ENCODE measurements at places on chromosomes 13 and 19.

- DNase-seq, result no peak
Measured at GRCh38 chr19:22602631-22603272, 31.4 kb upstream of the ZNF492 start.

DNA sequence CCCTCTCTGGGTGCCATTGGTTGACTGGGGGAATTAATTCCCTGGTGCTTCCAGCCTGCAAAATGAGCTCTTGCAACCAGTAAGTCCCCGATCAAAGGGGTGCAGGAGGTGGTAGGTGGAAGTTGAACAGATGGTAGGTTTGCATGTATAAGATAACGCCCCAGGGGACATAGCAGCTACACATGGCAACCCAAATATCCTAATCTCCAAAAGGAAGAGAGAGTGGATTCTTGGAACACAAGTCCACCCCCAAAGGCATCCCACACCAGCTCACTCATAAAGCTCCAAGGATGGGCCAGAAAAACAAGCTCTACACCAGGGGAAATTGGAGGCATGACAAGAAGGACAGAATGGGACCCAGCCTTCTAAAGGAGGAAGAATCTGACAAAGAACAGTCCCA is 4.8 kb downstream of the CD209 start:
- no peak for DNase-seq

DNA sequence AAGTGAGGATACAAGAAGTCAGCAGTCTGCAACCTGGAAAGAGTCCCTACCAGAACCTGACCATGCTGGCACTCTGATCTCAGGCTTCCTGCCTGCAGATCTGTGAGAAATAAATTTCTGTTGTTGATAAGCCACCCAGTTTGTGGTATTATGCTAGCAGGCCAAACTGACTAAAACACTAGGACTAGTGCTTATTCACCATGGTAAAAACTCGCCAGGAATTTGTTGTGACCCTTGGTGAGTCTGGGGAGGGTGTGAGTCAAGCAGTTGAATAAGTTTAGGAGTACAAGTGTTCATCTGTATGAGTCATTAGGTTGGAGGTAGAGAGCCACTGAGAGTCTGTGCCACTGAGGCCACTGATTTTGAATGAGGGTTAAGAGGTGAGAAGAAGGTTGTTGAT is 3.6 kb downstream of the ZIK1 start:
- DNase-seq, result no peak

DNA sequence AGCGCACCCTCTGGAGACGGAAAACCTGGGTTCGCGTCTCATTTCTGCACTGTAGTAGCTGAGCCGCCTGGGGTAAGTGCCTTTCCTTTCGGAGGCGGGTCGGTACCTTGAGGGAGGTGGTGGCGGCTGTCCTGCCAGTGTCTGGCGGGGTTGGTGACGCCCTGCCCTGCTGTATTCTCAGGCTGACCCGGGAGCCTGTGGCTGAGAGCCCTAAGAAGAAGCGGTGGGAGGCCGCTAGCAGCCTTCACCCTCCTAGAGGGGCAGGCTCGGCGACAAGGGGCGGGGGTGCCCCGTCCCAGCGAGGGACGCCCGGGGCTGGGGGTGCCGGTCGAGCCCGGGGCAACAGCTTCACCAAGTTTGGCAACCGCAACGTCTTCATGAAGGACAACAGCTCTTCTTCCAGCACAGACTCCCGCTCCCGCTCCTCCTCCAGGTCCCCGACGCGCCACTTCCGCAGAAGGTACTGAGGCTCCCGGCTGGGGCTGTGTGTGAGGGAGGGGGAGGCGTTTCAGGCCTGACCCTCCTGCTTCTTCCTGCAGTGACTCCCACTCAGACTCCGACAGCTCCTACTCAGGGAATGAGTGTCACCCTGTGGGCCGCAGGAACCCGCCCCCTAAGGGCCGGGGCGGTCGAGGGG is 6.9 kb downstream of the LENG8 start:
- DNase-seq, result no peak

DNA sequence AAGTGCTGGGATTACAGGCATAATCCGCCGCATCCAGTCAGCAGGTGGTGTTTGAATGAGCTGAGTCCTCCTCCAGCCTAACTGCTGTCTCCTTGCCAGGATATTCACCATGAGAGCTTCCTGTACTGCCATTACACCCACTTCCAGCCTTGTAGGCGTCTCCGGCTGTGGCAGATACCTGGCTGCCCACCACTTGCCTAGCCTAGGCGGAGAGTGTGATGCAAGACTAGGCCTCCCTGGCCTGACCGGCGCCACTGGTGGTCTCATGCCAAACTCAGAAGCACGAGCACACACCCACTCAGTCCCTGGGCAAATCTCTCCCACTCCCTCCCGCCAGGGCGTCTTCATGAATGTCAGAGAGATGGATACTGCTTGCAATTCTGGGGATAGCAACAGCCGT is 16.6 kb downstream of the IL12RB1 start:
- no peak for DNase-seq

DNA sequence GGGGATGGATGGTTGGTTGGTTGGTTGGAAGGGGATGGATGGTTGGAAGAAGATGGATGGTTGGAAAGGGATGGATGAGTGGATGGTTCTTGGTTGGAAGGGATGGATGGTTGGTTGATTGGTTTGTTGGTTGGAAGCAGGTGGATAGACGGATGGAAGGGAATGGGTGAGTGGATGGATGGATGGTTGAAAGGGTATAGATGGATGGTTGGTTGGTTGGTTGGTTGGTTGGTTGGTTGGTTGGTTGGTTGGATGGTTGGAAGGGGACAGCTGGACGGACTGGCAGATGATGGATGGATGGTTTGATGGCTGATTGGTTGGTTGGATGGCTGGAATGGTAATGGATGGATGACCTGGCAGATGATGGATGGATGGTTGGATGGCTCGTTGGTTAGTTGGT is 11.8 kb upstream of the HSH2D start:
- DNase-seq, result no peak

- DNase-seq, result no peak
Measured at GRCh38 chr19:54481326-54481930, 8.3 kb upstream of the CDC42EP5 start.

DNA sequence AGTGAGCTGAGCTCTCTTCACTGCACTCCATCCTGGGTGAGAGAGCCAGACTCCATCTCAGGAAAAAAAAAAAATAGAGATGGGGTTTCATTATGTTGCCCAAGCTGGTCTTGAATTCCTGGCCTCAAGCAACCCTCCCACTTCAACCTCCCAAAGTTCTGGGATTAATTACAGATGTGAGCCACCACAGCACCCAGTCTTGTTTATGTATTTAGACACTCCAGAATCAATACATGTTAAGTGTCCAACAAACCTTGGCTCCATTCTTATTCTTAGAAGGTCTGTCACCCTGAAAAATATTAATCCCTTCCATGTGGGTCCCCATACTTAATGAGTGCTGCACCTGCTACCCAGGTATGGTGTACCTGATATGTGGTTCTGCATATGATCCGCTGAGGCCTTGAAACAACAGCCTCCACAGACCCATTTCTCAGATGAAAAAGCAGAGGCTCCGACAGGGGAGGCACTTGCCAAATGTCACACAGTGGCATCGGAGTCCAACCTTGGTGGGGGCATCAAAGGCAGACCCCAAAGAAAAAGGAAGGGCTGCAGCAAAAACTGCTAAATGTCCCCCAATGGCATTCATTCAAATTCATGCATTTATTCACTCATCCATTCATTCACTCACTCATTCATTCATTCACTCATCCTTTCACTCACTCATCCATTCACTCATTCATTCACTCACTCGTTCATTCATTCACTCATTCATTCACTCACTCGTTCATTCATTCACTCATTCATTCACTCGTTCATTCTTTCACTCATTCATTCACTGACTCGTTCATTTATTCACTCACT is 16.7 kb downstream of the TICAM1 start:
- DNase-seq, result no peak

DNA sequence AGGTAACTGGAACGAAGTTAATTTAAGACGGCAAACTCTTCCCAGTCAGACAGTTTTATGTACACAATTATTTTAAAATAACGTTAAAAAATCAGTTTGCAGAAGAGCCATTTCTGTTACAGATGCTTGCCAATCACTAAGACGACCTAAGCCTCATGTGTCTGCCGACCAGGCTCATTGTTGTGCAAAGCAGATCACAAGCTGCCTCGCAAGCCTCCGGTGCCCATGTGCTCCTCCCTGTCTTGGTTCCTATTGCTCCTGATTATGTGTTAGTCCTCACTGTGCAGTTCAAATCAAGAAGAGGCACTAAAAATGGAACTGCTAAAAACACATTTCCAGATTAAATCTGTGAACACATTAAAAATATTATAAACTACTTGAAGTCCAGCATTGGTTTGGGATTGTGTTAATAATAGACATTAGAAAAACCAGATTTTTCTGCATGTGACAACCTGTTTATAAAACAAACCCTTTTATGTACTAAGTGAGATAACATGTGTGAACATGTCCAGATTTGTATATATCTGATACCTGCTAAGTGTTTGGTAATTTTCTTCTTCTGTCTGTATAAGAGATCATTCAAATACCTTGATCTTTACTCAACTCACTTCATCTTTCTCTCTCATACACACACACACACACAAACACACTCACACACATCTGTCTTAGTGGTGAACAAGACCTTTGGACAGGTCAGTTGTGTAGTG is 81.9 kb upstream of the SLC15A1 start:
- no peak for DNase-seq

DNA sequence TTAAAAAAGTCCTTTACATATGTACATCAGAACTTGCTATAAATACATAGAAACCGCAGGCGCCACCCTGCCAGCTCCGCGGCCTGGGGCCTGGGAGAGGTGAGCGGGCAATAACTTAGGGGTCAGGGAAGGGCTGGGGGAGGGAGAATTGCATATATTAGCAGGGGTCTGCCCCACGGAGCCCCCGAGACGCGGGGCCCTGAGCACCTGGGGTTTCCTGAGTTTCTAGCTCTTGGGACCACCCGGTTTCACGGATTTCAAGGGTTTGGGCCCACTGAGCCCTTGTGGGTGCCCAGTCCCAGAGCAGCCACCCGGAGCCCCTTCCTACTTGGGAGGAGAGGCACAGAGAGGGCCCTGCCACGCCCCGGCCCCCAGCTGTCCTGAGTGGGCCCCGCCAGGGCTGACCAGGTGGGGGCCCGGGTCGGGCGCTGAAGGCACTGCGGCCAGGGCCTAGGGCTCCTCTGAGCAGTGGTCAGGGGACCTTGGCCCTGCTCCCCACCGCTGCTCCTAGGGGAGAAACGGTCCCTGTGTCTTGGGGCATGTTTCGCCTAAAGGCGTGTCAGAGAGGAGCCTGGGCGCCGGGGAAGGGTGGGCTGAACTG is 4.0 kb downstream of the GPX4 start:
- DNase-seq, result no peak

GRCh38 chr13:108508263-108508662 is 121.1 kb upstream of the MYO16 start:
- no peak for DNase-seq

DNA sequence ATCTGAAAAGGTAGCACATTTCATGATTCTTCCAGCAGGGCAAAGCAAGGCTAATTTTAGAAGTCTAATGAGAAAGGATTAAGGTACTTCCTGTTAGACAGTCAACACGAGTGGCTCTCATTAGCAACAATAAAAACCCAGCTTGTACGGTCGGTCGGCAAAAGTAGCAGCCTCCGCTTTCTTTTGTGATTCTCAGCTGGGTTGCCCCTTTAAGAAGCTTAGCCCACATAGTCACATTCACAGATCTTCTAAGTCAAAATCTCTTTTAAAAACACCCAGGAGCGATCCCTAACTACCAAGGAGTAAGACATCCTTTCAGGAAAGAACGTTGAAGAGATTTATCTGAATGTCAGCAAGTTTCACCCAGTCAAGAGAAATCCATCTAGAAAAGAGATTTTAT is 684.8 kb downstream of the DIAPH3 start:
- no peak for DNase-seq

GRCh38 chr13:110280985-110281688 is 25.8 kb downstream of the COL4A1 start:
- DNase-seq, result no peak

DNA sequence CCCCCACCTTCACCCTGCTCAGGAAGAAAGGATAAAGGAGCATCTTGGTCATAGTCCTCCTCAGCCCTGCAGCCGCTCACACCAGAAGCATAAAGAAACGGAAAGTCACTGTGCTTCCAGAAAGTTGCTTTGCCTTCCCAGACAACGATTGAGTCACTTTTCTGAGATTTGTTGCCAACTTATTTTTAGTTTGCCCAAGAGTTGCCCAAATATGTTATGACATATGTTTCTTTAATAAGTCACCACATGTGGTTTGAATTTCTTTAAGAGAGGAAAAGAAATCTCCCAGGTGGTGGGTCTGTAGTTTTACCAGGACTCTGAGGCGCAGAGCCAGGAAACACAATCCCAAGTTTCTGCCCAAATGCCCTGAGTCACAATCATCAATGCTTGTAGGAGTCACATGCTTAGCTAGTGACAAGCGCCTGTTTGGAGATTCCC is 63.4 kb upstream of the LRCH1 start:
- DNase-seq, result no peak

DNA sequence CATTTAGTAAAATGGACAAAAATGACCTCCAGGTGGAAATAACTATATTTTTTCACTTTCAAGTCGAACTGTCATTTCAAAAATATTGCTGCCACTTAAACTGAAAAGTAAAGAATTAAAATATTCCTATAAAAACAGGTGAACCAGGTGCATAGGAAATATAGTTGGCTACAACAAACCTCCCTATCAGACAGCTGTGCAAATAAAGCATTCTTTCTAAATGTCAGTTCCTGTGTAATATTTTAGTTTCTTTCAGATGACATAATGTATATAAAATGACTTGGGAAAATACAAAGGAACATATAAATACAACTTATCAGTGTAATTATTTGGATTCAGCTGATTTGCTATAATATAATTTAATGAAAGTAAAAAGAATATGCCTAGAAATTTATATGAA is 403.5 kb upstream of the GPC6 start:
- no peak for DNase-seq

DNA sequence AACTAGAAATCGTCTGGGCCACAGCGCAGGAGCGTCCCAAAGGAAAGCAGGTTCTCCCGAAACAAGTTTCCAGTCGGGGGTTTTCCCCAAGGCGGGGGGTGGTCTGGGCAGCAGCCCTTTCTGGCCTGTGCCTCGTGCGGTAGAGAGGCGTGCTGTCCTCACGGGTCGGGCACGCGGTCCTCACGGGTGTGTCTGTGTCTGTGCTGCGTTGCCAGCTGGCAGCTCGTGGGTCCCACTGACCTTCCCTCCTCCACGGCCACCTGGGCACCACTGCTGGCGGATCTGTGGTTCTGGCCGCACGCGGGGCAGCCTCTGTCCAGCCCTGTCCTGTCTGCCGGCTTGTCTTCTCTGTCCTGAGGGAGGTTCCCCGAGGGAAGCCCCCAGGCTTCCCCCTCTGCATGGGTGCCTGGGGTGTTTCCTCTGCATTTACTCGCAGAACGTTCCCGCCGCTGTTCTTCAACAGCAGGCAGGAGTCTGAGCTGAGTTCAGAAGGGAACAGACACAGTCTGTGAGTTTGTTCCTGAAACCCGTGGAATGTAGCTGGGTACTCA is 98.2 kb upstream of the MCF2L start:
- no peak for DNase-seq

- DNase-seq, result no peak
Measured at GRCh38 chr13:75652726-75653125, 16.6 kb downstream of the LMO7 start.

All from stimulated activated CD4-positive, alpha-beta T cell treated with anti-CD3 and anti-CD28 coated beads, TNF-alpha, amount 100 ng/mL, for 4 hours (primary cell).